ENCODE measurements at places on chromosomes 12 and 14. TPM values are rescaled to one million over a fixed set of nuclear protein-coding genes. Genes with fewer than 3 reads are reported as not detected.

The AQP6 gene
- not detected for total RNA-seq

DNA sequence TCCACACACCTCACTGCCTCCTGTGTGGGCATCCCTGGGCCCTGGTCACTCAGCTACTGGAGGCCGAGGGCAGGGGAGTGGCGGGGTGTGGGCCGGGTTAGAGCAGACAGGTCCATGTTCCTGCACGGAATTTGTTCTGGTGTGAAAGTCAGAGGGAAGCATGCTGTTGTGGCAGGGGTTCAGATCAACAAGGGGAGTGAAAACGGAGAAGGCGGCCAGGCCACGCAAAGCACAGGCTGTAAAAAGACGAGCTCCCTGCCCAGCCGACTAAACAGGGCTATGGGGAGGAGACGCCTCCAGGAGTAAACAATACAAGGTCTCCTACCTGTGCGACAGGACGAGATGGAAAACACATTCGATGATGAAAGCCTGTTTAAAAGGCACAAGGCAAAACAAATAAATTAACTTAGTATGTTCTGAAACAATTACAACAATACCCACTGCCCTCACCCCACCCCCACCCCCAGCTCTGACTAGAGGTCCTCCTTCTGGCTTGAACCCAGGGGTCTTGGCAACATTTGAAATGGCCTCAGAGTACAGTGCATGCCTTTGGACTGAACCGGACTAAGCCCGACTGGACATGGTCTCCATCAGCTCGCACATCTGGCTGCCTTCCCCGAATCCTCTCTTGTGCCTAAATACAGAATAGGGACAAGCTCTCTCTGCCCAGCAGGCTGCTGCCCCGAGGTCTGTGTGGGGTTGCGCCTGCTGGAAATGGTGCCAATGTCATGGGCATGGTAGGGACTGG, 274.9 kb upstream of the DIO3 start:
- DNase-seq = no peak

DNA sequence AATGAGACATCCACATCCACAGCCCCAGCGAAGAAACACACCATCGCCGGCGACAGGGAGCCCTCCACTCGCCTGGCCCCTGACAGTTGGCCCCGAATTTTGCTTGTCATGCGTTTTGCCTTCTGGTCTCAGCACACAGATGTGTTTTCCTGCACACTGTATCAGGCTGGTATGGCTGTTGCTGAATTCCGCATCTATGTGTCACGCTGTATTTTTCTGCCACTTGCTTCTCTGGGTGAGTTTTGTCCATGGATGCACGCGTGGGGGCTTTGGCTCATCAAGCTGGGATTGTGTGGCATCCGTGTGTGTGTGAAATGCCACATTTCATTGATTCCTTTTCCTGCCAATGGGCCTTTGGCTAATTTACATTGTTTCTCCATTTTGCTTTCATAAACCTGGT, 26.5 kb downstream of the ARL6IP4 start:
- DNase-seq = no peak

DNA sequence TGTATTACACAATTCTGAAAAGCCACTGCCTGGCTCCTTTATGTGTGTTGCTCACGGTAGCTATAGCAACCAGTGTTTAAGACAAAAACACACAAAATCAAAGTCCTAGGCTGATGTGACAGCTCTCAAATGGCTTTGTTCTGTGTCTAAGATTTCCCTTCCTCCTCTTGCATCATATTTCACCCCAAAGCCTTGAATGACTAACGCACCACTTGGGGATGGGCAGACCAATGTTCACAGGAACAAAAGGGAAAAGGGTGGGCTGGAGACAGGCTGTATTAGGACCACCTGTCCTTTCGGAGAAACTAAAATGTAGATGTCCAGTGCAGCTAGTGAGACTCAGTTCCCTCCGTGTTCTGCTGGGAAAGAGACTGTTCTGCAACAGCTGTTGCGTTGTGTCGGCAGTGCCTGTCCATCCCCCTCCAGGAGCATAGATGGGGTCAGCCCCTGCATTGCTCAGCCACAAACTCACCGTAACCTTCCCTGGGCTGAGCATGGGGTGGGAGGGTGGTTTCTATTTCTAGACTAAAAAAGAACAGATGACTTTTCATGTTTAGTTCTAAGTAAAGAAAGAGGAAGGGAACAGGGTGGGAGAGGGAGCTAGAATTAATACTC, 26.8 kb upstream of the DAAM1 start:
- no peak for DNase-seq

The PLEK2 gene
- total RNA-seq = 0.65 TPM

DNA sequence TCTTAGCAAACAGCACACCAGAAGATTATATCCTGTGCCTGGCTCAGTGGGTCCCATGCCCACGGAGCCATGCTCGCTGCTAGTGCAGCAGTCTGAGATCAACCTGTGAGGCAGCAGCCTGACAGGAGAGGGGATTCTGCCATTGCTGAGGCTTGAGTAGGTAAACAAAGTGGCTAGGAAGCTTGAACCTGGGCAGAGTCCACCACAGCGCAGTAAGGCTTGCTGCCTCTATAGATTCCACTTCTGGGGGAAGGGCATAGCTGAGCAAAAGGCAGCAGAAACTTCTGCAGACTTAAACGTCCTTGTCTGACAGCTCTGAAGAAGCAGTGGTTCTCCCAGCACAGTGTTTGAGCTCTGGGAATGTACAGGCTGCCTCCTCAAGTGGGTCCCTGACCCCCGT, 210.3 kb downstream of the RMST start:
- DNase-seq = no peak

DNA sequence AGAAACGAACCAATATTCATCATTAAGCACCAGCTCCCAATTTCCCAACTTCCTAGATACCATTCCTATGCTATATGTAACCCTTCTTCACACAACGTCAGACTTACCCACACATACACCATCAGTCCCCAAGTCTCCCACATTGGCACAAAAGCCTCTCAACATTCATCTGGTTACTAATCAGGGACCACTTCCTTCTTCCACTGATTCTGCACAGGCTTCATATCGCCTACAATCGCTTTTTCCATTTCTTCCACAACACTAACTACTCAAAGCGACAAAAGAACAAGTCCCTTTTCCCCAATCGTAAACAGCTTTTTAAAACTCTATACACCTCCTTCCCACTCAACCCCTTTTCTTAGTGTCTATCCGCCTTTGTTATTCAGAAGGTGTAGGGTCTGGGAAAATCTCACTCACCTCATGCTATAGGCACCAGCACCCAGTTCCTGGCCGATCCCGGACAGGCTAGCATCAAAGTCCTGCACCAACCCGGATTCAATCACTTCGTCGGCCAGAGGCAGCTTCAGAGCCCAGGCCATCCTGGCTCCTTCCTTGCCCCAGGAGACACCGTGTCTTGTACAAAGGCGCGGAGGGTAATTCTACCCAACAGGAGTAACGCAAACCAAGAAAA, 936 bp downstream of the TFCP2 start:
- DNase-seq = no peak

DNA sequence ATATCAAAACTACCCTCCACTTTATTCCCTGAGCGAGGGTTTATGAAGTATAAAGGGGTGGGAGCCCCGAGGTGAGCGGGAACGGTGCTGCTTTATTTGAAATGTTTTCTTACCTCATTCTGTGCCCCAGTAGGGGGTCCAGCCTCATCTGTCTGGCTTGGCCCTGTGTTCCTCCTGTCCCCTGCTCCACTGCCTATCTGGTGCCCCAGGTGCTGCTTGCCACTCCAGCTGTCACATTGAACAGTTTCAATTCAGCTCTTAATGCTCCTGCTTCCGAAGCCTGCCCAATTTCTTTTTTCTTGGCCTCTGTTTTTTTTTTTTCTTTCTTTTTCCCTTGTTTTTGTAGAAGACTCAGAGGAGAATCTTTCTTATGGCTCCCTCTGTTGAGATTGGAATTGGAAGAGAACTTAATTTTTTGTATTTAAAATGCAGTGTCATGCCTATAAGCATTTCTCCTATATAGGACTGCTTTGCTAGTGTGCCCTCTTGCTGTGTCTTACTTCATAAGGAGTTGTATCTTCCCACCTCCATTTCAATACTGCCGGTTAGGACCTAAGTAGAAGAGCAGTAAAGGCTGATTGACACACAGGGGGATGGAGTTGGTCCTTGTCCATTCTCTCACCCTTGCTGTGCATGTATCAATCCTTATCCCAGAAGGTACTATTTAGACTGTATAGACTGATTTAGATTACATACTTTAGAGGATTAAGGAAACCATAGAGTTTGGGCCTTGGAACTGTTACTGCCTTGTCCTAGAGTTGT, 2.3 kb downstream of the ATXN7L3B start:
- DNase-seq = no peak

DNA sequence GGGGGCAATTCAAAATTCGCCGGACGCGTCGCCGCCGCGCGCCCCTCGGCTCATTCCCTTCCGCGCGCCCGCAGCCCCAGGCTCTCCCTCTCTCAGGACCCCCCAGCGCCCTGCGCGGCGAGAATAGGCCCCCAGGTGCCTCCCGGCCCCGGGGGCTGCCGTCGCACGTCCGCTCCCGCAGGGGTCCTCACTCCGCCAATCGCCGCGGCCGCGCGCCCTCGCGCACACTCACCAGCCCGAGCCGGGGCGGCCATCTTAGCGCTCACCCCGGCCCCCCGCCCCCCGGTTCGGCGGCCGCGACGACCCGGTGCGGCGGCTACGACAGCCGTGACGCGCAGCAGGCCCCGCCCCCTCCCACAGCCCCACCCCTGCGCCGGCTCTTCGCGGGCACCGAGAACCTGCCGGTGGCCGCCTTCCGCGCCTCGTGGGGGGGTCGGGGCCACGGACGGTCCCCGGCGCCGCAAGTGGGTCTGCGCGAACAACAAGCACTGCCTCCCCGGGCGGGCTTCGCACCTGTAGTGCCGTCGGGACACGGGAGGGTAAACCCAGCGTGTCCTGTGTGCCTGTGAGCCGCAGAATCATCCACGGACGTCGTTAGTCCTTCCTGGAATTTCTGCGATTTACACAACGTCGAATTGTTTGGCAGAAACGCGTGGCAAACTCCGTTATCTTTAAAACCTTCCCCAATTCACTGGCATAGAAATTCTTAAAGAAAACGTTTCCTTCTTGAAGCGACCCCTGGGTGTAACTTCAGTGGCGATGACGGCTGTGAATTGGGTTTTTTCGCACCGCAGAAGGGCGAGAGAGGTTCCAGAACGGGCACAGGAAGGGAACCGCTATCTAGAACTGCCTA, 2.5 kb downstream of the USP44 start:
- DNase-seq = no peak

DNA sequence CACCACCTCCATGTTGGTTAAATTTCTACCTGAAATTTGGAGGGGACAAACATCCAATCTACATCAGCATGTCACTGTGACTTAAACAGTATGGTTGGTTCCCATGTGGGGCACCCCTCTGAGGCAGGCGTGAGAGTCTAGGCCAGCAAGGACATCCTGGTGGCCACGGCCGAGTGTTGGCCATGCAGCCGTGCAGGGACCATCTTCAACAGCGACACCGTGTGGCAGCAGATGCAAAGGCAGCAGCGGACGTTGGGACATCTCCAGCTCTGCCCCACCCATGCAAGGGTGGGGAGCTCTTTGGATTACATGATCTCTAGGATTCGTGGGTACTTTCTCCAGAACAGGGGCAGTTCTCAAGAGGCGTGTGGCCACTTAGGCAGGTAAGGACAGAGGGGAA, 49.8 kb downstream of the NOC4L start:
- DNase-seq = no peak

DNA sequence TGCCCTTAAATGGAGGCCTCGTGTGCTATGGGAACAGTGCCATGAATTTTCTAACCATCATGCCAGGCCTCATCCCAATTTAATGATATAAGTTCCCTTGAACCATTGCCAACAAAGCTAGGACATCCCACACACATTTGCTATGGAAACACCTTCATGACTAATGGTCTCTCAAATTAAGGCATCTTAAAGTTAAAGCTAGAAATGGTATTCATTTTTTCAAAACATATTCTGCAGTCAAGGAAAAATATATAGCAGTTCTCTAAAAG, 117.3 kb downstream of the BTG1 start:
- no peak for DNase-seq

The TMEM121 gene
- 3.1 TPM for total RNA-seq

The NR4A1 gene
- total RNA-seq = 26.2 TPM

DNA sequence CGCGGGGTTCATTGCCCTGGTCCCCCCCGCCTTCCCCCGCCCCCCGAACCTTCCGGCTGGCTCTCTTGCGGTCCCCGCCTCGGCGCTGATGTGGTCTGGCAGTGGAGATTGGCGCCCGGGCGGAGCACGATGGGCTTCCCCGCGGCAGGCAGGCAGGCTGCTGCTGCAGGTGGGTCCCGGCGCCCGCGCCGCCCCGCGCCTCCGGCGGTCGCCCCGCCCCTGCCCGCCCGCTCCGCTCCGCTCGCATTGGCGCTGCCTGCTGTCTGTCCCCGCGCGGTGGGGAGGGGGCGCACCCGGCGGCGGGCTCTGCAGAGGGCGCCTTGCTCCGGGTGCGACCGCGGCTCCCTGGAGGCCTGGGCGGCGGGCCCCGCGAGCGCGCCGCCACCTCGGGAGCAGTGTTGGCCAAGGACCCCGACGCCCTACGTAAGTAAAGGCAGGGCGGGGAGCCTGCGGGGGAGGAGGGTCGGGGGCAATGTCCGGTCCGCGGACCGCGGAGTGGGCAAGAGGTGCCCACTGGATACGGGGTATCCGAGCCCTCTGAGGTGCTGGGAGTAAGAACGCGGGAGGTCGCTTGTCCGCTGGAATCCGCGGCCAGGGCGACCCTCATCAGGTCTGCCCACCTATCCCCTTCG, at the start of gene AKAP5:
AKAP5 (plus strand) TSS at position 309 of the 632 bp plus-strand sequence. CDS start 2,896 bp downstream, outside the sequence.
- DNase-seq = no peak

The ETNK1 gene
- total RNA-seq = 19.8 TPM

DNA sequence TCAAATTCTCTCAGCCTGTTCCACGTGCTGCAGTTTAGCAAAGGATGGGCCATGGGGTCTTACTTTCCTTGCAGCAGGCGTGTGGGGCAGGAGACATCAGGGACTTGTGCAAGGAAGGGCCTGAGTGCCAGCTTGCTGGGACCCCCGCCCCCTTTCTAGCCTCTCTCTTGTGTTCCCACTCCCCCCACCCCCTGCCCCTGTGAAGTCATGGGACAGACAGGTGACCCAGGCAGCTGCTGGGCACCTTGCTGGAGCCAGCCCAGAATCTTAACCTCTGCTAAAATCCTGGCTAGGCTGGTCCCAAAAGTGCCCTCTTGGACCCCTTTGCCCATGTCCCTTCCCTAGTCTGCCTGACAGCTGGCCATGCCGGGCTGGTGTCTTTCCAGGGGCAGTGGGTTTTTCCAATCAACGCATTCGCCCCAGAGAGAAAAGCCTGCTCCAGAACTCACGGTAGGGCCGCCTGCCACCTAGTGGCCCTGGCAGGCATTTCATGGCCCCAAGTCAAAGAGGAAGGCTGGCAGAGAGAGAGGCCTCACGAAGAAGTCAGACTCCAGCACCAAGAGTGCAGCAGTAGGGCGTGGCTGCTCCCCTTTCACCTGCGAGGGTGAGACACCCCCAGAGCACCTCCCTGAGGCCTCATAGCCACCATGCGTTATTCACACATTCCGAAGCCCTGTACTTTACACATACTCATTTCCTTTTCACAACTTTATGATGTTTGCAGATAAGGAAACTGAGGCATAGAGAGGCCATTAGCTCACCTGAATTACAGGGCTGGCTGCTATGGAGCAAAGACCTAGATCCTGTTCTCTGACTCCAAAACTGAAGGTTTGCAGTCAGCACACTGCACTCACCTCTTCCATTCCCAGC, 67.4 kb downstream of the LGMN start:
- no peak for DNase-seq
